ENCODE measurements at places on chromosomes 12 and 14. TPM values are rescaled to one million over a fixed set of nuclear protein-coding genes. Genes with fewer than 3 reads are reported as not detected.

HECTD4 gene
- 5.8 TPM for total RNA-seq

MANSC1 gene
- 4.6 TPM for total RNA-seq

DGKA gene
- 232 TPM for total RNA-seq

ADAM21 gene
- total RNA-seq, result 0.55 TPM

MMP17 gene
- 9.3 TPM for total RNA-seq

OR6S1 gene
- total RNA-seq, result not detected

PABPN1 gene
- total RNA-seq, result 56.2 TPM

KLHL33 gene
- total RNA-seq, result not detected

KLHL28 gene
- total RNA-seq, result 4.1 TPM

AKAP6 gene
- 2.5 TPM for total RNA-seq

PLEKHG7 gene
- total RNA-seq, result not detected

ANKRD52 gene
- total RNA-seq, result 11.9 TPM

ENDOU gene
- total RNA-seq, result not detected

NEMP1 gene
- 6.0 TPM for total RNA-seq

SYCP3 gene
- total RNA-seq, result not detected
